Caco-2 (cell line): ENCODE measurements at places on chromosomes 11 and 22.

GRCh38 chr11:59807047-59807610 is 3.4 kb downstream of the MRPL16 start:
- DNase-seq, result no peak

DNA sequence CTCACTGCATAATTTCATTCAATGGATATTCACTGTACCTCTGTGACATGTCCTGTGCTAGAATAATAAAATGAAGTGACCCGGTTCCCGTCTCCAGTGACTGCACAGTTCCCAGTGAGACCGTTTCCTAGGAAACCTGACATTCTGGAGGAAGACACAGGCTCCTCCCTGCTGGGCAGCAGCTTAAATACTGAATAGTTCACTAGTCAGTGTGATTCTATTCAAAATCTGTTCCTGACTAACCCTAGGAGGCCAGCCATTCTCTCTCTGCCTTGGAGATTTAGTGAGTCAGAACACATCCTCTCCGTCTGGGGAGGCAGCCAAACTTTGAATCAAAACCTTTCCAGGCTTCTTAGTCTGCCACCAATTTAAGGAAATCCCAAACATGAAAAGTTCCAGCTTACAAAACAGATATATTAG is 11.3 kb downstream of the TRIM66 start:
- DNase-seq, result no peak

DNA sequence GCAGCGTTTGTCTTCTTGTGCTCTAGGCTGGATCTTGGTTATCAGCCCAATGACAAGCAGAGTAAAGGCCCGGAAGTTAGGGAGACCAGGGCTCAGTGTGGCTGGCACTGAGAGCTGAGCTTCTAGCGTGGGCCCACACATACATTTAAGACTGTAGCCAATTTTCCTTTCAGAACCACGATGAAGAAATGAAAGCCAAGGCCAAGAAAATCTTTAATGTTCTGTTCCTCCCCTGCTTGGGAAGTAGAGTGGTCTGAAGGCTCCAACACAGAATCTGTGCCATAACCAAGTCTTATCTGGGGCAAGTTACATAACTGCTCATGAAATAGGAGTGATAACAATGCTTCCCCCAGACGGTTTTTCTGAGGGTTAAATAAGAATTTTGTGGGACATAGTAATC is 4.7 kb upstream of the ST3GAL4 start:
- no peak for DNase-seq

DNA sequence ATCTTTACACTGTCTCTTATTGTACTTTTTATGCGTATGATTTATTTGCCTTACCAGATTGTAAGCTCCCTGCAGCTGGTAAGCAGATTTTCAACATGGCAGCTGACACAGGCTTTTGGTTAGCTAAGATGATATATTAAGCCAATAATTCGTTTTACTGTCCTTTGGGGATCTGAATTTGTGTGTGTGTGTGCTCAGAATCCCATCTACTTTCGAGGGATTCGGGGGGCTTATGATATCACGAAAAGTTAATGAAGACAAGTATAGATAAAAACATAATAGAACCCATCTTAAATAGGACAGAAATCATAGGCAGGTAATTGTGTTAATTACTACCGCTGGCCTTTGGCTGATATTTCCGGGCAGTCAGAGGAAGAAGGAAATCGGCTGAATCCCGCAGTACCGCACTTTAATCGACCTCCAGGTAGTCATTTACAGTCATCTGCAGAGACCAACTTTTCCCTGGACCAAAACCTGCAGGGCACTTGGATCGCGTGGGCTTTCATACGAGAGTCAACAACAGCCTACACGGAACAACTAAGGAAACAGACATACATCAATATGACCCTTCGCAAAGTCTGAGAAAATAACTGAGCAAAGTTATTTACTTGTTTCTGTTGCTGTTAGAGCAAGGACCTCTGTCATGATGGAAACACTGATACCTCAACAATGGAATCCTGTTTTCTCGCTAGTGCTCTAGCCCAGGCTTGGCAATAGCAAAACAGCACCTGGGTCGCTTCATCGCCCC is 802 bp downstream of the KBTBD3 start:
- no peak for DNase-seq

DNA sequence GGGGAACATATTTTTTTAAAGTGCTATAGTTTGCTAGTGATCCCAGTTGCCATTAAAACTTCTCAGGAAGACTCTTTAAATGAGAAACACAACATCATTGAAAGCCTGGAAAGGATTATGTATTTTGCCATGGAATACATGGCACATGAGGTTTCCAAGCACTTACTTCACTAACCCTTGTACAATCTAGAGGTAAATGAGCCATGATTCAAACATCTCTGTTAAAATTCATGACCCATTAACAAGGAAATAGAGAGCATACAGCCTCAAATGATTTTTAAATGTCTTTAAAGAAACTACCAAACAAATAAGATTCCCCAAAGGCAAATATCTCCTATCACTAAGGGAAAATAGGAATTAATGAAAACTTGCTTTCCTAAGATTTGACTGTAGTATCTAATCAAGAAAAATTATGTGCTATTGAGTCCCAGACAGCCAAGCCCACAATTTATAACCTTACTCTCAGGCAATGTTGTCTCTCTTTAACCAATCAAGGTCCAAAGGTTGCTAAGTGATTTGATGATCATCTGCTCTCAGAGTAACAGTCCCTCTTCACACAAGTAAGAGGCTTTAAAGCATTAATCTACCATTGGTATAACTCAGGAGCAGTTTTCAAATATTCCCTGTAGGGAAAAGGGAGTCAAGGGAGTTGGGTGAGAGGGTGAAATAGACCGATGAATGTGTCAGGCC is 92.0 kb upstream of the DDI1 start:
- no peak for DNase-seq

- no peak for DNase-seq
Observed at GRCh38 chr11:34176751-34177209, 71.4 kb downstream of the NAT10 start.

- no peak for DNase-seq
Observed at GRCh38 chr22:38719196-38719595, 13.5 kb downstream of the GTPBP1 start.

DNA sequence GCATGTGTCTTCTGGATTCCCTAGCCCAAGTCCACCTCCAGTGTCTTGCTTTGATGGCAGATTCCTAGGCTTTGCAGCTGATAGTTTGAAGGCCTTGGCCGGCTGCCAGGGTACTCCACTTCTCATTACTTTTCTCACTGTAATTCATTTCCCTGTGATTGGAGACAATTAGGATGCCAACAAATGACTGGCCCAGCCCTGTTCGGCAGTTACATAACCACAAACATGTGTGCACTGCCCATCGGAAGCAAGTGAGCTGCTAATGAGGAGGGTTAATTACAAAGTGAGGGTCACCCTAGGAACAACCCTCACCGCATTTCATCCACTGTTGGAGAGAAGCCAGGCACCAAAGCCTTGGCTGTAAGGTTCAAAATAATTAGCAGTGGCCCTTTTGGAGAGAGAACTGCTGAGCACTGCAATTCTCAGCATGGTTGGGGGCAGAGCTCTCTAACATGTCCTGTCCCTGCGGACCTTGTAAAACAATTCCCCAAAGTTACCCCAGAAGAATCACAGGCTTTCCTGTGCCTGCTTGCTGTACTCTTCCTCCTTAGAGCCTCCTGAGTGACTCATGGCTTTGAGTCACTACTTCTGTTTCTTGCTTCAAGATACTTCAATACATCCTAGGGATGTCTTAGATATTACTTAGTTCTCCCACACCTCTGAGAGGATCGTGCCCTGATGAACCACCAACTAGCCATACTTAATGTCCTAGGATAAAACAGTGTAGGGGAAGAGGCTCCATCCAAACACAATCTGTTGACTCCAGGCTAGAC is 109.7 kb upstream of the GALNT18 start:
- DNase-seq, result no peak

- no peak for DNase-seq
Observed at GRCh38 chr11:57335023-57335342, 709 bp downstream of the SSRP1 start.

DNA sequence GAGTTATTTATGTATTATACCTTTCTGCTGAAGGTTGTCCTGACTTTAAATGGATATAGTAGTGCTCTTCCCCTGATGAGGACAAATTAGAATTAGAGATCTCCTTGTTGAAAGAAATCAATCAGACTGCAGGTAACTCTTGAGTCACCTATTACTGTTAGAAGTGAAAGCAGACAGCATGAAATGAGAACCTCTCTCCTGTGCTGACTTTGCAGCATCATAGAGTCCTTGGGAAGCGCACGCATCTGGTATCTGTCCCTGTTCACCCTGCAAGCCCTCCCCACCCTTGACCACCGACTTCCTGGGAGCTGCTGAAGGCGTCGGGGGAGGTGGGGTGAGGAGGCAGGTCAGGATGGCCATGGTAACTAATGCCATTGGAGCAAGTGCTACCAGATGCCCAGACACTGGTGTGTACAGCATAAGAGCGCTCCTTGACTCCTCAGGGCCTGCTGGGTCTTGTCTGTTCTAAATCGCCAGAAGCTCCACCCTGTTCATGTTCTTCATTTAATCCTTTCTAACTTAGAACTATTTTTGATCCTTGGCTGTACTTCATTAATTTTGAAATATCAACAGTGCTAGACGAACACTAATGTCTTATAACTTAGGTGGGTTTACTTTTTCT is 143.9 kb downstream of the WNT7B start:
- DNase-seq, result no peak

DNA sequence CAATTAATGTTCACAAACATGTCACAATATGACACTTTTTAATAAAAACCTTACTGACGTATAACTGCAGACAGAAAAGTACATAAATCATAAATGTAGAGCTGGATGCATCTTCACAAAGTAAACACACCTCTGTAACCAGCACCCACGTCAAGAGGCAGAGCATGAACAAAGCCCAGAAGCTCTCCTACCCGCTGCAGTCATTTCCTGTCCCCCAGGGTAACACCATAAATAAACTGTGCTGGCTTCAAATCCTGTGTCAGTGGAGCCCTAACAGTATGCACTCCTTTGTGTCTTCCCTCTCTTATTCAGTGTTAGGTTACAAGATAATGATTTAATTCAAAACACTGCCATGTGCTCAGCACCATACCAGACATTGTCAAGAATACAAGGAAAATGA is 5.7 kb downstream of the SYT13 start:
- no peak for DNase-seq

GRCh38 chr11:2207773-2208621 is 36.4 kb upstream of the TH start:
- DNase-seq, result peak; percentile 72

- DNase-seq, result no peak
Observed at GRCh38 chr11:19079643-19080440, 19.3 kb upstream of the MRGPRX2 start.

DNA sequence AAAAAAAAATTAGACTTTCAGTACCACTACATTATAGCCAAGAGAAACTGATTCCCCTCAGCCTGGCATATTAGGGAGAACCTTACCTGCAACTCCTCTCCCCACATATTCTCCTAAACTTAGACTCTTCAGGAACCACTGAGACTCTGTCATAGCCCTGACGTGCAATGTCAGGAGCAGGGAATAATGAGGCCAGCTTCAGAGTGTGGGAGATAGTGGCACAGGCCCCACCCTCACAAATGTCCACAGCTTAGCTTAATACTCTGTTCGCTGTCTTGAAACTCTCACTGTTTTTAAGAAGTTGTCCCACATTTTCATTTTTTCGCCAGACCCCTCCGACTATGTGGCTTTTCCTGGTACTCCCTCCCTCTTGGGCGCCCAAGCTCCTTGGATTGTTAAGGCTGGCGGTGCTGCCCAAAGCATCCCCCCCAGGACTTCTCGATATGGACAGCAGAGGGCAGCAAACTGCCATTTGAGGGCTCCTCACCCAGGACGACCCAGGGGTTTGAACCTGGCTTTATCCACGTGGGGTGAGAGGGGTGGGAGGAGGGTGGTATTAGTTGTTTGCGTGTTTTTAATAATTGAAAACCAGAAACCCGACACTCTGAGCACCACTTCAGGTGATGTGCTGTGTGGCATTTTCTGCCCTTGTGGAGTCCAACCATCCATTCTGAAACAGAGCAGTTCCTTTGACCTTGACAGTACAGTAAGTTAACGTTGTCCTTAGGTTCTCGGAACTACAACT is 45.2 kb upstream of the RASSF10 start:
- peak; percentile 70 for DNase-seq

GRCh38 chr11:42647993-42648392 is 663.8 kb upstream of the API5 start:
- no peak for DNase-seq

DNA sequence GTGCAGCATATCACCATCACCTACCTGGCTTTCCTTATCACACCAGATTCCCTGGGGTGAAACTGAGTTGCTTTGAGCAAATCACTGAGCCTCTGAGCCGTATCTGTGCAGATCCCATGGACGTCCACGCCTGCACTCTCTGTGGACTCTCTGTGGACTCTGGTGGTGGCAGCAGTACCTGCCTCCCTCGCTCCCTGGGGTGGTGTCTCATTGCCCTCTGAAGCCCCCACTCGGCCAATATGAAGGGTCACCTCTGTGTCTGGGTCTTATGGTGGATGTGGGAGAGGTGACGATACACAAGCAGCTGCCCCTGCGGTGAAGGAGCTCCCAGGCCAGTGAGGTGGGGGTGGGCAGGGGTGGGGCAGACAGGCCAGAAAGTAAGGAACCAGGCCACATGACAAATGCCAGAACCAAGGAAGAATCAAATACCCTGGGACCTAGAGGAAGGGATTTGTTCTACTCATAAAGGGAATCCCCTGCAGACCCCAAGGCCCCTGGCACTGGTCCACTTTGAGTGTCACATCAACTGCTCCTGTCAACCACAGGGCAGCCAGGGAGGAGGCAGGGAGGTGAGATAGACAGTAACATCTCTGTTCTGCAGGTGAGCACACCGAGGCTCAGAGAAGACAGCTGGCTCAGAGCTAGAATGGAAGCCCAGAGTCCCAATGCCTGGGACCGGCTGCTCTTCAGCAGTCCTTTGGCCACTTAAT is 9.2 kb upstream of the CHST1 start:
- no peak for DNase-seq

- no peak for DNase-seq
Observed at GRCh38 chr22:21989049-21989448, 6.5 kb upstream of the TOP3B start.

DNA sequence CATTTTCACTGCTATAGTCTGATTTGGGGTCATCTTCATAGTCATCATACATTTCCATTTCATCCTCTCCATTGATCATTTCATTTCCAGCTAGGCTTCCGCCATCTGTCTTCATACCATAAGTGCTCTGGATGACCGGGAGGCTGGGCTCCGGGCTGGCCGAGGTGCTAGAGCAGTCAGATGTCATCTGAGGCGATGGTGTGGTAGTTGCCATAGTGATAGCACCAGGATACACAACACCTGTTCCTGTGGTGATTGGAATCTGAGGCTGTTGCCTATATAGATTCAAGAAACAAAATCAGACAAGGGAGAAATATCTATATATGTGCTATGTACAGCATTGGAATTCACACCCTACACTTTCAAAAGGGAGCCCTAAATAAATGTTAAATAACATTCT is 383.5 kb downstream of the SOX6 start:
- DNase-seq, result no peak

- no peak for DNase-seq
Observed at GRCh38 chr11:123299721-123300120, 104.7 kb upstream of the CLMP start.
